ENCODE measurements at places on chromosomes 1 and 21. TPM values are rescaled to one million over a fixed set of nuclear protein-coding genes. Genes with fewer than 3 reads are reported as not detected.

DNA sequence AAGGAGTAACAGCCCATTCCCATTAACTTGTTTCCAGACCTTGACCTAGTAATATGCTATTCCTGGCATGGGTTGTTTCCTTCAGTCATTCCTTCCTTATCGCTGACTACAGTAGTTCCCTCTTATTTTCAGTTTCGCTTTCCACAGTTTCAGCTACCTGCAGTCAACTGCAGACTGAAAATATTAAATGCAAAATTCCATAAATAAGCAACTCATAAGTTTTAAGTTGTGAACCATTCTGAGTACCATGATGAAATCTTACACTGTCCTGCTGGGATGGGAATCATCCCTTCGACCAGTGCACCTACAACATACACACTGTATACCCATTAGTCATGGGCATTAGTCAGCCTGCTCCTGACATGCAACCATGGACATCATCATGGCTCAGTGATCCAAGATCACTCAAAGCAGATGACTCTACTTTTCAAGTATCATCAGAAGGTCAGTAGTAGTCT is 66.7 kb downstream of the CCDC30 start:
- DNase-seq = peak; percentile 24

DNA sequence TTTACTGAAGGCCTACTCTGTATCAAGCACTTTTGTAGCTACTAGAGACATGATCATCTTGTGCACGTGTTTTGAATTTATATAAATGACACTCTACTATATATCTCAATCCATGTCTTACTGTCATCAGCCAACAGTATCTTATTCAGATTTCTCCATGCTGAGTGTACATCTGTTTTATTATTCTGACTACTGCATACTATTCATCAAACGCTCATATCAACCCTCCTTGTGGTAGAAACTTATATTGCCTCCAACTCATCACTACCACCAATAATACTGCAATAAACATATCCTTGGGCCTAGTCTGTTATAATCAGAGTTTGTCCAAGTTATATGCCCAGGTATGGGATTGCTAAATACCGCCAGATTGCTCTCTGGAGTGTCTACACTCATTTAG is 81.6 kb upstream of the IRF2BP2 start:
- peak; percentile 29 for DNase-seq

- no peak for DNase-seq
These were observed 465.2 kb downstream of the AJAP1 start for GRCh38 chr1:5119366-5120234.

DNA sequence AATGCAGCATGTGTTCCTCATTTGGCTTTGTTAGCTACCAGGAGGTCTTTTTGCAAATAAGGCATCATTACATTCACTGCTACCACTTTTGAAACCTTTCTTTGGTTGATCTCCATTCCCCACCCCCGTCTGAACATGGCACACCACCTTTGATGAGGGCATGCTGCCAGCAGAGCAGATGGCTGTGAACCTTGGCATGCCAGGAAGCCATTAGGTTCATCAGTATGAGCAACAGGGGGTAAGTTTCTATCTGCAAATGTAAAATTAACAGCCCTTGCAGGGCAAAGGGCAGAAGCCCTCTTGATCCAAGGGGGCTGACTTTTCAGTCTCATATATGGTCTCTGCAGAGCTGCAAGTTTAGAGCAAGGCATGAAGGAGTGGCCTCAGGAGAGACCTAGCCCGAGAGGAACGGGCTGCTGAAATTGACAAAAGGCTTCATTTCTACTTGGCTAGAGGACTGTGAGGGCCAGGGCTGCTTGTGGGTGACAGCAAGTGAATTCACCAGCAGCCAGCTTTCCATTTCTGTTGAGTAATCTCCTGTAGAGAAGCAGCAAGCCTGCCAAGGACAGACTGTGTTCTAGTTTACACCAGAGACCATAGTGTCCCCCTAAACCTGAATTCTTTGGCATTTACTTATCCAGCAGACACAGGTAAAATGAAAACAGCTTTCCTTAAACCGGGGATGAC is 127.9 kb downstream of the ZNF326 start:
- no peak for DNase-seq

- no peak for DNase-seq
These were observed 5.3 kb downstream of the MAN1C1 start for GRCh38 chr1:25621876-25622275.

- DNase-seq = no peak
These were observed 64.3 kb downstream of the FASLG start for GRCh38 chr1:172723251-172723650.

DNA sequence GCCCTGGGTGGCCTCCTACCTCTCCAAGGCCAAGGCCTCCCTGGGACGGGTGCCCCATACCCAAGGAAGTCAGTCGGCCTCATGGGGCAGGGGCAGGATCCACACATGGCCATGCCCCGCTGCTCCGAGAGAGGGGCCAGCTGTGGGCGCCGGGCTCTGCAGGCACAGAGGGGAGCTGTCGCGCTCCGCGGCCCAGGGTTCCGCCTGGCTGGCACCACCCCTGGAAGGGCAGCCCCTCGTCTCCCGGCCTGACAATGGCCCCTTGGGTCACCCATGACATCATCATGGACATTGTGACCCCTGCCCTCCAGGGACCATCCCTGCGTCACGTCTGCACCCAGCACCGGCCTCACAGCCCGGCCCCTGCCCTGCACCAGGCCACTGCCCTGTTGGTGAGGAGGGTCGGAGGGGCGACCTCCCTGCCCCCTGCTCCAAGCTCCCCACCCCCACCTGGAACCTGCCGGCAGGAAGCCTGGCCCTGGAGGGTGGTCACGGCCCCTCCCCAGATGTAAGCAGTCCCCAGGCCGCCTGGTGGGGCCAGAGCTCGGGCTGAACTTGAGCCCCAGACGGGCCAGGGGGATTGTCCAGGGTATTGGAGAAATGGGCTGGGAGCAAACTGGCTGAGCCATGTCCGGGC is 5.8 kb downstream of the TTLL10 start:
- no peak for DNase-seq

DNA sequence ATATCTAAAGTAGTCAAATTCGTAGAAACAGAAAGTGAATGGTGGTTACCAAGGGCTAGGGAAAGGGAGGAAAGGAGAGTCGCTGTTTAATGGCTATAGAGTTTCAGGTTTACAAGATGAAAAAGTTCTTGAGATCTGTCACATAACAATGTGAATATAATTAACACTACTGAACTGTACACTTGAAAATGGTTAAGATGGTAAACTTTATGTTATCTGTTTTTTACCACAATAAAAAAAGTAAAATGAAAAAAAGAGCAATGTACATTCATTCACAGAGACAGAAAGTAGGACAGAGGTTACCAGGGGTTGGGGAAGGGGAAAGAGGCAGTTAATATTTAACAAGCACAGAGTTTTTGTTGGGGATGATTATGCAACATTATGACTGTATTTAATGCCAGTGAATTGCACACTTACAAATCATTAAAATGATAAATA is 53.3 kb upstream of the SEC16B start:
- no peak for DNase-seq

GRCh38 chr1:48793863-48794262 is 17.2 kb upstream of the BEND5 start:
- no peak for DNase-seq

- DNase-seq = no peak
These were observed 98.9 kb downstream of the MRPL39 start for GRCh38 chr21:25508364-25508763.

- peak; percentile 40 for DNase-seq
These were observed 265.9 kb downstream of the PRDM2 start for GRCh38 chr1:13965770-13966398.

DNA sequence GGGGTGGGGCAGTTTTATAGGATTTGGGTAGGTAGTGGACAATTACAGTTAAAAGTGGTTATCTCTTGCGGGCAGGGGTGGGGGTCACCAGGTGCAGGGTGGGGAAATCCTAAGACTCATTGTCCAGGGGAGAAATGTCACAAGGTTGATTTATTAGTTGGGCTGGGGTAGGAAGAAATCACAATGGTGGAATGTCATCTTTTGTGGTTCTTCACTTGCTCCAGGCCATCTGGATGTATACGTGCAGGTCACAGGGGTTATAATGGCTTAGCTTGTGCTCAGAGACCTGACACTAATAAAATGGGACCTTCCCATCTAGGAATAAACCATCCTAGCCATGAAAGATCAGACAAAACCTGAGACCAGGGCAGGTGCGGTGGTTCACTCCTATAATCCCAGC is 11.5 kb downstream of the TEX46 start:
- peak; percentile 77 for DNase-seq

DNA sequence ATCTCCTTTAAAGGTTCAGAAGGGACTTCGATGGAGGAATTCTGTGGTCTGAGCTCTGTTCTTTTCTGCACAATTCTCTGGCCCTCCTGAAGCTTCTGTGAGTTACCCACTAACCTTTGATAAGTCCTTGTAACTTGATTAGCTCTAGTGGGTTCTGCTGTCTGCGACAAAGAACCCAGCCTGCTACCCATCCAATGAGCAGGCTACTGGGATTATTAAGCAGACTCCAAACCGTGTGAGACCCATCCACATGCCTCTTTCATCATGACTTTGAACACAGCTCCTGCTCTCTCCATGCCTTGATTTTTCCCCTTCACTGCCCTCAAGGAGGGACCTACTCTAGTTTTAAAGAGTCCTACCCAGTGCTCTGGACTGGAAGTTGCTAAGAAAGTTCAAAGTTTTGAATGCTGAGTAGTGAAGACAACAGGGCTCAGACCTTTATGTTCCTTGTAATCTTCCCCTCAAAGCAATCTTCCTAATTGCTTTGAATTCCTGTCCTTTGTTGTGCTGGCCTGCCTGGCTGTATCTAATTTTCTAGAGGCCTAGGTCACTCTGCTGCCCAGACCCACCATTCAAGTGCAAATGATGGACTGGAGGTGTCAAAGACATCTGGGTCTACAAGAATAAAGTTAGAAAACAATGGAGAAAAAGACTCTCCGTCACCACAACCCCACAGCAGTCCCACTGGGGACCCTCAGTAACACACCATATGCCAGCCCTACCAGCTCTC is 146.9 kb downstream of the RHOU start:
- DNase-seq = no peak

DNA sequence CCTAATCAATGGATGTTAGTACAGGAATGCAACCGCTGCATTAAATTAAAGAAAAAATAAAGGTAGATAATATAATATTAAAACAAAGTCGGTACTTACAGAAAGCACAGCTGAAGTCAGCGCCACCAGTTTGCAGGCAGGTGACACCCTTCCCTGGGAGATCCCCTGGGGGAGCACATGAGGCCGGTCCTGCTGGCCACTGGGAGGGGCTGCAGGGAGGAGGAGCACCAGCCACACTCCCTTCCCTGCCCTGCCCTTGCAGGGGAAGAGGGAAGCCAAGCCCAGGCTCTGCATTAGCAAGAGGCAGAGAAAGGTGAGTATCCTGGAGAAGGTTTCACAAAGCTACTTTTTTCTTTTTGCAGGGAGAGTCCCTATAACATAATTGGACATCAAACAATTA is 507.0 kb downstream of the AJAP1 start:
- DNase-seq = no peak

- no peak for DNase-seq
These were observed 2.4 kb upstream of the RAB4A start for GRCh38 chr1:229268505-229268904.

GRCh38 chr1:6438047-6438525 is 13.5 kb downstream of the ESPN start:
- DNase-seq = peak; percentile 49

- no peak for DNase-seq
These were observed 86.8 kb upstream of the RGS4 start for GRCh38 chr1:162982364-162982763.

- no peak for DNase-seq
These were observed 41.7 kb downstream of the PKNOX1 start for GRCh38 chr21:43015906-43016540.

DNA sequence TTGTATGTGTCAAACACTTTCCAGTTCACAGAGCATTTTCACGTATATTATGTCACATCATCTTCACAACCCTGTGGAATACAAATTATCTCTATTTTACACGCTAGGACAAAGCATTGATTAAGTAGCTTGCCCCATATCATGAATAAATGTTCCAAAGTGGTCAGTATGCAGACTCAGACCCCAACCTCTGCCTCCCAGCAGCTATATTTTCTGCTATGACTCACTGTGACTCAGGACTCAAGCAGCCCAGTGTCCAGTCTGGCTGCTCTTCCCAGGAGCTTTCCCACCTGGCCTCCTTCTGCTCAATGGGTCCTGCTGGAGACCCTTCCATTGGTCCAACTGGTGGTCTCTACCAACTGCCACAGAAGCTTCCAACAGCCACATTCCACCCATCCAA is 56.0 kb upstream of the RAP1A start:
- peak; percentile 78 for DNase-seq

- DNase-seq = no peak
These were observed 52.5 kb upstream of the FBXO28 start for GRCh38 chr1:224061436-224061835.

GRCh38 chr21:29217818-29218291 is 80.9 kb upstream of the BACH1 start:
- DNase-seq = peak; percentile 98

DNA sequence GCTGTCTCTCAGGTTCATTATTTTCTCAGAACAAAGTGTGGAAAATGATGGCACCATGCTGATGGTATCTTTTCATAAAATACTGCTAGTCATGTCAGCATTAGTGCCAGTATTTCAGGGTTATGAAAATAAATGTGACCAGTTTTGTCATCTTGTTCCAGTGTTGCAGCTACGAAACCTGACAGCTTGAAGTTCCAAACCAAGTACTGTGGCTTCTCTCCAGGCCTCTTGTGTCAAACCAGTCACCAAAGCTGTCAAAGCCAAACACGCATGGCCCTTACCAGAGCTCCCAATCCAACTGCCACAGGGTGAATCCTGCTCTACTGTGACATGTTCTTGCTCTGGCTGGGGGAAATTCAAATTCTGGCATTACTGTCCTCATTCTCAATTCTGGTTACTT is 20.7 kb upstream of the EXO1 start:
- DNase-seq = no peak

GRCh38 chr1:110888049-110888448 is 15.1 kb downstream of the CD53 start:
- DNase-seq = no peak

DNA sequence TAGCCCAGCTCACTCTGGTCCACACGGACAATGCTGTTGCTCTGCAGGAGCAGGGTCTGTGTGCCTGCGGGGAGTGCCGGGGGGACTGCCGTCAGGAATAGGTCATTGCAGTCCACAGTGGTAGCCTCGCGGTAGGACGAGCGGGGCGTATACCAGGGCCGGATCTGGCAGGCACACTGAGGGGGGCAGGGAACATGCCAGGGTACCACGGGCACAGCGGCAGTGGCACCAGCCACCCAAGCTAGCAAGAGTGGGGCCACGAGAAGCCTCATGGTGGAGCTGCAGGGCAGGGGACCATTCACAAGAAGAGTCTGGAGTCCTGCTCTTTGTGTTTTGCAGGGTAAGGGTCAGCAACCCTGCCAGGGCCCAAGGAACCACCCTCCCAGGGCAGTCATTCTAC is 65.8 kb downstream of the LRRN2 start:
- DNase-seq = no peak

The FALEC gene
- 0.55 TPM for total RNA-seq

The NEGR1 gene
- not detected for total RNA-seq

The ANGEL2 gene
- 83.0 TPM for total RNA-seq

The EPHB2 gene
- 39.3 TPM for total RNA-seq

The WDTC1 gene
- total RNA-seq = 7.6 TPM

The PCSK9 gene
- not detected for total RNA-seq

The NPPA gene
- not detected for total RNA-seq

The MYOG gene
- not detected for total RNA-seq

The LIPI gene
- not detected for total RNA-seq

The HHAT gene
- total RNA-seq = 10.7 TPM

The ST6GALNAC3 gene
- 1.8 TPM for total RNA-seq

All from A172 (cell line).